GM12891 (cell line): ENCODE measurements at places on chromosomes 6 and 20.

DNA sequence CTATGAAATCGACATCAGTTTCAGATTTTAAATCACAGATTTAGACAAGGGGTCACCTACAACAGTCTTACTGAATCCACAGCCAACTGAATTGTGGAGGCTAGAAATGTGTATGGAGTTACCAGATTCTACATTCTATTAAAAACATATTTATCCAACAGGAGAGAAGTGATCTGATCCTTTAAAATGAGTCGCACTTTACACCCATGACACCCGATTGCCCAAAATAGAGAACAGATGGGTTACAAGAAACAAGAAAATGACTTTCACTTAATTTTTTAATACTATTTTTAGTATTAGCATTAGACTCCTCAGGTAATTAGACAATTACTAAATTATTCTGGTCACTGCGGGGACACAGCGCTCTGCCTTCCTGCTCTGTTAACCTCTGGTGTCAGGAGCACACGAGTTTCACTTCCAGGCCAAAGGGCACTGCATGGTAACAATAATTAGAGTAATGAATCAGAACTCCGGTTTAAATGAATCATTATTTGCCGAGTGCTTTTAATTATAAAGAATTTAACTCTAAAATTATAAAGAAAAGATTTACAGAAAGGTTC lies 108.6 kb downstream of the ATP9A start:
- no peak for DNase-seq

- DNase-seq, result no peak
Measured at GRCh38 chr6:135527116-135527959, 29.8 kb upstream of the AHI1 start.

GRCh38 chr6:138285800-138286199 lies 67.5 kb upstream of the PBOV1 start:
- DNase-seq, result no peak

GRCh38 chr6:27888566-27888965 lies 23.6 kb downstream of the OR2B2 start:
- no peak for DNase-seq

GRCh38 chr20:17571153-17571527 lies 1.3 kb downstream of the DSTN start:
- DNase-seq, result peak; percentile 37

GRCh38 chr20:53738039-53738944 lies 144.7 kb upstream of the ZNF217 start:
- DNase-seq, result no peak

GRCh38 chr6:151239603-151240035 lies at the start of gene AKAP12:
Gene AKAP12, plus strand, starts transcription at chr6:151239967. Its CDS starts 596 bp downstream, at chr6:151240563.
- DNase-seq, result no peak

DNA sequence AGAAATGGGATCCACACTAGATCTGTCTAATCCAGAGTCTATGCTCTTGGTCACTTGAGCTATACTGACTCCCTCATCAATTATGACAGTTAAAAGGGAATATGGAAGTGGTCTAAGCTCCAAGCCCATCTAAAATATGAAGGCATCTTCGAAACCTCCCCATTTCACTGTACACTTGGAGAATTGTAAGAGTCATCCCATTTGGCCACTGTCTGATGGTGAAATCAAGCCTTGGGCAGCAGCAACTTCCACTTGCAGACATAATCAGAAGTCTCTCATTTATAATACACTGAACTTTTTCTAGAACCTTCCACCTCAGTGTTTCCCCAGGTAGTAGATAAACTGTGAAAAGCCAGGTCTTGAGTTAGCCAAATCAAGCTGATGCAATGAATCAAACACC lies 26.3 kb upstream of the UBR2 start:
- no peak for DNase-seq

DNA sequence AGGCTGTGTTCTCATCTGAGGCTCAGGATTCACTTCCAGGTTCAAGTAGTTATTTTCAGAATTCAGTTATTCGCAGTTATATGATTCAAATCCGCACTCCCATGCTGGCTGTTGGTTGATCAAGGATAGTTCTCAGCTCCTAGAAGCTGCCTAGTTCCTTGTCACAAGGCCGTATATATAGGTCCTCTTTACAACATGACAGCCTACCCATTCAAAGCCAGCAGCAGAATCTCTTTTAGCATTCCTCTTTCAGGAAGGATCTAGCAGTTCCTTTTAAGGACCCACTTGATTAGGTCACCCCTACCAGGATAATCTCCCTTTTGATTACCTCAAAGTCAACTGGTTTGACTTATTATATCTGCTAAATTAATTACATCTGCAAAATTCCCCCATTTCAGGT lies 23.8 kb upstream of the LAMP5 start:
- DNase-seq, result no peak

- no peak for DNase-seq
Measured at GRCh38 chr6:138229663-138230179, 11.4 kb upstream of the PBOV1 start.

GRCh38 chr6:107941199-107941598 lies 16.8 kb downstream of the SEC63 start:
- DNase-seq, result no peak

- DNase-seq, result no peak
Measured at GRCh38 chr6:42714098-42714761, 8.2 kb downstream of the PRPH2 start.

- no peak for DNase-seq
Measured at GRCh38 chr6:127494240-127494767, 24.8 kb downstream of the MTCL3 start.

- DNase-seq, result no peak
Measured at GRCh38 chr6:135163440-135163738, 17.7 kb upstream of the MYB start.

DNA sequence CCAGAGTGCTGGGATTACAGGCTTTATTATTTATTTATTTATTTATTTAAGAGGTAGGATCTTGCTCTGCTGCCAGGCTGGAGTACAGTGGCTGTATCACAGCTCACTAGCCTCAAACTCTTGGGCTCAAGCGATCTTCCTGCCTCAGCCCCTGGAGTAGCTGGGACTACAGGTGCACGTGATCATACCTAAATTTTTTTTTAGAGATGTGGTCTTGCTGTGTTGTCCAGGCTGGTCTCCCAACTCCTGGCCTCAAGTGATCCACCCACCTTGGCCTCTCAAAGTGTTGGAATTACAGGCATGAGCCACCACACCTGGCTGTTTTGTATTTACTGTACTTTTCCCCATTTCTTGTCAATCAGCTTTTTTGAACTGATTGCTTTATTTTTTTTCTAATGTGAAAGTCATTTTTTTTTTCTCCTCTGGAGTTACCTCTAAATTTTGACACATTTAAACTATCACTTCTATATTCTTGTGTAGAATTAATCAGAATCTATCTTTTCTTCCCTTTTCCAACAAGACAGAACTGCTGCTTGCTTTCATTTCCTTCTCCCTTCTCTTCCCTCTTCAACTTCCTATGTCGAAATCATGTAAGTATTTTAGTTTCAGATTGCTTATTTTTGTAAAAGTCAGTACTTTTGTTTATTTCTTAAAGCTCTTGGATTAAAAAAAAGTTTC lies 12.0 kb downstream of the PANK2 start:
- DNase-seq, result no peak

- no peak for DNase-seq
Measured at GRCh38 chr6:148497257-148497656, 154.6 kb downstream of the SASH1 start.

DNA sequence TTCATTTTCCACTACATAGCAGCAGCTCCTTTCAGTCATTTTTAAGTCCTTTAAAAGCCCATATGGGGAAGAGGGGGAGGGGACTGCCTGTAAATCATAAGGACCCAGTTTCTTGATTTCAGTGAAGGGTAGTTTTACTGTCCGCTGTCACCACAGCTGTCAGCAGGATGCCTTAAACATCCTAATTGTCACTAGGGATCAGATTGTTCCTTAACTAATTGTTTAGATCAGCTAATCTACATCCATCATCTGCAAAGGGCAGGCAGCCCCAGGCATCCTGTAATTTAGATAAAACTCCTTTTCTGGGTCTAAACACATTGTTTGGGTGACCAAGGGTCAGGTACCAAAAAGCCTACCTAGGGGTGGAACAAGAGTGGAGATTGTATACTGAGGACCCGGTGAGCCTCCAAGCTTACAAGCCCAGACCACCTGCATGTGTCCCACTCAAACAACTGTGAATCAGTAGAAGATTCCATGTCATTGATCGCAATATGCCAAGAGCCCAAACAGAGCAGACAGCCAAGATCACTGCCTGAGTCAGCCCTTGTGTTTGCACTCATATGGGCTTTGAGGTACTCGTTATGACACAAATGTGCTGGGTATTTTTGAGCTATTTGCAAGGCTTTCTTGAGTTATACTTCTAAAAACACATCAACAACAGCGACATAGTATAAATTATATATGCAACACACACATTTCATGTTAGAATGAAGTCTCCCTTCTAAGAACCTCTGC lies 198.7 kb upstream of the CEP162 start:
- no peak for DNase-seq

DNA sequence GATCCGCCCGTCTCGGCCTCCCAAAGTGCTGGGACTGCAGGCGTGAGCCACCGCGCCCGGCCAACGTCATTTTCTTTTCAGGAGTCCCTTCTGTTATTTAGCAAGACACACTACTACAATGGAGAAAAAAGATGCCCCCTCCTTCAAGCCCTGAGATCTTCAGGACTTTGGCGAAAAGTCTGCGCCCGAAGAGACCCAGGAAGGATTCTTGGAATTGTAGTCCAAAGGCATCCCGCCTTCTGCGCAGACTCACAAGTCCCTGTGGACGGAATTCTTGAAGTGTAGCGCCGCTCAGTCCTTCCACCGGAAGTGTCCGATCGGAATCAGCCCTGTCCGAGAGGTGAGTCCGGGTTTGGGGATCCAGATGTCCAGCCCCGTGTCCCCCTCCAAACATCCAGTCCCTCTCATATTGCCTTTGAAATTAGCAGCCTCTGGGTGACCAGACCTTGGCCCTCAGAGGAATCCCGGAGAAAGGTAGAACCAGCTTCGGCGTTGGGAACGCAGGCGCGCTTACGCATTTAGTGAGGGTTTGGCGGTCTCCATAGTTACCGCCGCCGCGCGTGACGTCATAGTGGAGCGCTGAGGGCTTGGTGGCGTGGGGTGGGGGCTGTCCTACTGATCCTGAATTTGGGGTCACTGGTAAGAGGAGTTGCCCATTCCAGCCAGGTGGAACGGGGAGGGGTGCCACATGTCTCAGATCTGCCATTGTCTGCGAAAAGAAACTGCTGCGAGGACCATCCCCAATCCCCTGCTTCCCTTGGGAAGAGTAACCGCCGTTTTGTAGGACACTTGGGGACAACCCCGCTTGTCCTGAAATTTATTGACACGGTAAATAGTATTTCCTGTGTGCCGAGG lies 490 bp downstream of the ZNF165 start:
- peak; percentile 53 for DNase-seq

GRCh38 chr20:11646359-11646758 lies 271.3 kb upstream of the BTBD3 start:
- no peak for DNase-seq

DNA sequence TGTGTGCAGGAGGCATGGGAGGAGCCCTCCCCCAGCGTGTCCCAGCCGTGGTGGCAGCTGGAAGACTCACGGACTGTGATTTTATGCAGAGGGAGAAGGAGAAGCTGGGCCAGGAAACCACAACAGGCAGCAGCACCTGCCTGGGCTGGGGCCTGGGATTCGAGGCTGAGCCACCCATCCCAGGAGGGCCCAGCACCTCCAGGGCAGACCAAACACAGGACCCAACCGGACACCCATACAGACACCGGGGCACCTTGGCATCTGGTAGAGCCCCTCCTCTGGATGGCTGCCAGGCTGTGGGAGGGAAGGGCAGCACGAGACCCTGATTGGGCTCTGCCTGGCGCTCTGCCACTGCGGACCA lies 41.7 kb upstream of the CHRNA4 start:
- no peak for DNase-seq

GRCh38 chr6:113645576-113645970 lies 211.6 kb upstream of the MARCKS start:
- DNase-seq, result no peak

DNA sequence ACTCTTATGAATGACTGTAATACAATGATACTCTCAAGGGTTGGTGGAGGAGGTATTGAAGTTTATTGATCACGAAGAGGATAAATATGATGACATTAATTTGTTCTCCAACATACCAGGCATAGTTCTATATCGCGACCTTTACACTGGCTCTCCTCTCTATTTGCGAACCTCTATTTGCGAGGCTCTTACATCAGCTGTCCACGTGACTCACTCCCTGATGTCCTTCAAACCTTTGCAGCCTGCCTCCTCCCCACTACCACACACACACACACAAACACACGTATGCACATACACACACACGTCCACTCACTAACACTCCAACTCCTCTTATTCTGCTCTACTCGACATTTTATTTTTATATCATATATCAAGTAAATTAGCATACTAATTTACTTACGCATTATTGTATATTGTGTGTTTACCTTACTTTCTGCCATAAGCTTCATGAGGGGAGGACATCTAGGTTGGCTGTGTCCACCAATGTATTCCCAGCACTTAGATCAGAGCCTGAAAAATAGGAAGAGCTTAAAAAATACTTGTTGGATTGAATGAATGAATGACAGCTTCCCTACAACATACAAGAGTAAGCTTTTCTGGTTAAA lies 53.3 kb upstream of the TNFRSF21 start:
- no peak for DNase-seq

- DNase-seq, result no peak
Measured at GRCh38 chr20:9397928-9398327, 116.5 kb upstream of the LAMP5 start.
